CD8-positive, alpha-beta T cell (primary cell): ENCODE measurements at places on chromosomes 16 and 17.

GRCh38 chr17:39916918-39917317, 1.5 kb downstream of the GSDMB start:
- no peak for DNase-seq

DNA sequence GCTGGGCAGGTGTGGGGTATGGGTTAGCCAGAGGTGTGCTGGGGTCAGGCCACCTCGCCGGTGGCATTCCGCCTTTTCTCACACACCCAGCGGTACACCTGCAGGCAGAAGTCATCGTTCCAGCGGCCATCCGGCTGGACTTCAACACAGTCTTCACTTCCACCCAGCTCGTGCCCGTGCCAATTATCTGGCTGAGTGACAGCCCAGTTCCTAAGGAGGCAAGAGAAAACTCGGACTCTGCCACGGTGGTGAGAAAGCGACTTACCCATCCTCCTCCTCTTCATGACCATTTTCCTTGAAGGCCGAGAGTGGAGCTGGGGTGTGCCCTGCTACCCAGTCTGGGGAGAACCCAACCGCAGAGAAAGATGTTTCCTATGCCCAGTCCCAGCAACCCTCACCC, 13.1 kb downstream of the ASGR2 start:
- DNase-seq = no peak

GRCh38 chr16:11236461-11237254, 19.3 kb downstream of the SOCS1 start:
- DNase-seq = no peak

DNA sequence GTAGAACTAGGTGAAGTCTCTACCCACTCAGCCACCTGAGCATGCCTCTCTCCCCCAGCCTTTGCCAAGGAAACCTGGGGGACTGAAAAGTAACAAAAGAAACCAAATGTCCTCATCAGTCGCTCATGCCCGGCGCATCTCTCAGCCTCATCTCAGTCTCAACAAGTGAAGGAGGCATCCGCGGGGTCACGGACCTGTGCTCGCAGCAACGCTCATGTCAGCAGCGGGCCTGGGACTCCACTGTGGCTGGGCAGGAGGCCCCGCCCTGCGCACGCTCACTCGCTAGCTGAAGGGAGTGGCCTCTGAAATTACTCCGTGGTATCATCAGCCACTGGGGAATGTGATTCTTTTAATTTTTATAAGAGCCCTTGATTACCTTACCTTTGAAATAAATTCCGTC, 31.3 kb downstream of the MAP1LC3B start:
- DNase-seq = no peak

GRCh38 chr16:4766875-4767628, at the start of gene ZNF500:
TSS of gene ZNF500 (minus strand) at chr16:4767162. CDS start at chr16:4765978, 1,184 bp downstream.
- peak; percentile 95 for DNase-seq

GRCh38 chr16:79276501-79276900, 324.0 kb downstream of the MAF start:
- DNase-seq = no peak

- no peak for DNase-seq
These were observed 114.8 kb downstream of the GRIN2A start for GRCh38 chr16:10067406-10067805.

GRCh38 chr17:68591583-68591982, 9.6 kb downstream of the FAM20A start:
- DNase-seq = no peak

- no peak for DNase-seq
These were observed 142.6 kb upstream of the CPHXL start for GRCh38 chr16:75868636-75869632.

- DNase-seq = no peak
These were observed 715.0 kb upstream of the CDH8 start for GRCh38 chr16:62751218-62751617.

GRCh38 chr16:73163238-73163815, 115.4 kb upstream of the ZFHX3 start:
- DNase-seq = no peak

DNA sequence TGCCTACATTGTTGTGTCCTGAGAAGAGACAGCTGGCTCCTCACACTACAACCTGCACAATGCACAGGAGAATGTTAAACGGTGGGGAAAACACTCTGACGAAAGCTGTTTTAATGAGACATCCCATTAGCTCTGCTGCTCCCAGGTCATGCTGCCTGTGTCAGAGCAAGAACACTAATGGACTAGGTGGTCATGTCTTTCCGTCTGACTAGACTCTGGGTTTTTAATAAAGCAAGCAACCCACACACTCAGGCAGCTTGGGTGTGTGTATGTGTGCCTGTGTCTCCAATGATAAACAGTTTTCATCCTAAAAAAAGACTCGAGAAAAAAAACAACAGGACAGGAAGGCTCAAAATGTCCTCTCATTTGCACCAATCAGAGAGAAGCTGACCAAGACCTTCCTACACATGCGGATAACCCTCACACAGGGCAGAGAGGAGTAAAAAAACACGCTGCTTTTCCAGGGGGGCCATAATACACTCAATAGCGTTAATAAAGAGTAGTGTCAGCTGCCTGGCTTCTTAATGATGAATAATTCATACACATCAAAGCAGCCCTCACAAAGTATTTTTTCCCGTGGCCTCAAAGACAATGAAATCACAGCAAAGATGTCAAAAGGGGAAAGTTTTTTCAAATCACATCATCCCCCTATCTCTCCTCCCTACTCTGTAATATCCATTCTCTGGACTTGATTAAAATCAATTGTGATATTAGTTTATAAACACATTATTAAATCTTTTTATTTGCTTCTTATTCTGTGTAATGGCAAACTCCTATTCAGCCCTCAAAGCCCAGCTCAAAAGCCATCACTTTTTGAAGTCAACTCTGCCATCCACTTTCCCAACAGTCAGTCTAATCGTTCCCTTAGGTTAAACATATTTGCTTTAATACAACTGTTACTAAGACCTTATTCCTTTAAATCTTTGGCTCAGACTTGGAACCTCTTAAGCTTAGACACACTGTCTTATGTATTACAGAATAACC, 244.2 kb upstream of the CDH11 start:
- no peak for DNase-seq

GRCh38 chr17:44887971-44888954, 11.0 kb downstream of the EFTUD2 start:
- DNase-seq = no peak

GRCh38 chr16:85330006-85330693, 217.9 kb upstream of the CIBAR2 start:
- no peak for DNase-seq

GRCh38 chr16:5315914-5316313, 218.3 kb upstream of the EEF2KMT start:
- no peak for DNase-seq

DNA sequence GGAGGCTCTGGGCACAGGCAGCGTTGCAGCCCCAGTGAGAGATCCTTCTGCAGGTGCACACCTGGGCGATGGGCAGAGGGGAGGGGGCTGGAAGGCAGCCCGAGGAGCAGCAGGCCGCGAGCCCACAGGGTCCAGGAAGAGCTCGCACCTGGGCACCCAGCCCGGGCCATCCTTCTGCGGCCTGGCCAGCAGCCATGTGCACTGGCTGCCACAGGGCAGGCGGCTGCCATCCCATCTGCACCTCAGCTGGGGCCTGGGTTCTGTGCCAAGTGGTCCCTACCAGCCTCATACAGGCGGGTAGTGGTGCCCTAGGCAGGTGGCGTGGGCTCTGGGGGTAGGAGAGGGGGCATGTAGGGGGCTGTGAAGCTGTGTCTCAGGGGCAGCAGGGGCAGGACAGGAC, 197.2 kb downstream of the RBFOX3 start:
- DNase-seq = no peak

- DNase-seq = peak; percentile 78
These were observed 604 bp downstream of the PRR14 start for GRCh38 chr16:30651124-30652004.

- no peak for DNase-seq
These were observed 16.6 kb downstream of the NAA60 start for GRCh38 chr16:3460121-3460520.

DNA sequence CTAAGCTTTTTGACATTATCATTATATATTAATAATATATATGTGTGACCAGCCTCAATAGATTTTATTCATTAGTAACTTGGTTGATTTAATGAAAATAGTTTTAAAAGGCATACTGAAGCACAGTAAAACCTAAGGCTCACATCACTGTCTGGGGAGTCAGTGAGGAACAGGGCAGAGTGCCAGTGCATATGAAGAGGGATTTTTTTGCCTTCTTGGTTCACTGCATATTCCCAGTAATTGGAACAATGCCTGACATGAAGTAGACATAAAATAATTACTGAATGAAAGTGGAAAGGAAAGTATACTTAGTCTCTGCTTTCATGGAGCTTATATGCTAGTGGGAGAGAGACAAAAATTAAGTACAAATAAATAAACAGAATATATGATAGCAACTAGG, 81.1 kb downstream of the FTO start:
- DNase-seq = no peak

DNA sequence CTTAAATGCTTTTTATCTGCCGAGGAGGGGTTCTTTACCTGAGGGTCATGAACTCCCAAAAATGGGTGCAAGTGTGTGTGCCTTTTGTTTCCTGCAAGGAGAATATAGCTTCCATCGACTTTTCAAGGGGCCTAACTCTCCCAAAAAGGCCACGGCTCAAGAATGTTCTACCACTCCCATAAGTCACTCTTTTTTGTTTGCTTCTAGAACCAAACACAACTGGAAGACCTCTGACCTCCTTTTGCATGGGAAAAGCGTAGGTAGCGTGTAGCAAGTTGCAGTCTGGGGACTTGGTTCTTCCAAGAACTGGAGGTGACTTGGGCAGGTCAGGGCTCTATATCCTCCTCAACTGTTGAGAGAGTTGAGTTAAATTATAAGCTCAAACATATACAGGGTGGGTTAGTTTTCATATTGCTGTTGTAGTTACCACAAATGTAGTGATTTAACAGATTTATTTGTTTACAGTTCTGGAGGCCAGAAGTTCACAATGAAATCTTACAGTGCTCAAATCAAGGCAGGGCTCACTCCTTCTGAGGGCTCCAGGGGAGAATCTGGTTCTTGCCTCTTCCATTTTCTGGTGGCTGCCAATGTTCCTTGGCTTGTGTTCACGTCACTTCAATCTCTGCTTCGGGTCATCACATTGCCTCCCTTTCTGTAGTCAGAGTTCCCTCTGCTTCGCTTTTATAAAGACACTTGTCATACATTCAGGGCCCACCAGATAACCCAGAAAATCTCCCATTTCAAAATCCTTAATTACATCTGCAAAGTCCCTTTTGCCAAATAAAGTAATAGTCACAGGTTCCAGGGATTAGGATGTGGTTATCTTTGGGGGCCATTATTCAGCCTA, 1.4 kb downstream of the TMEM97 start:
- no peak for DNase-seq

GRCh38 chr17:76437467-76438402, 15.2 kb downstream of the UBE2O start:
- DNase-seq = no peak

DNA sequence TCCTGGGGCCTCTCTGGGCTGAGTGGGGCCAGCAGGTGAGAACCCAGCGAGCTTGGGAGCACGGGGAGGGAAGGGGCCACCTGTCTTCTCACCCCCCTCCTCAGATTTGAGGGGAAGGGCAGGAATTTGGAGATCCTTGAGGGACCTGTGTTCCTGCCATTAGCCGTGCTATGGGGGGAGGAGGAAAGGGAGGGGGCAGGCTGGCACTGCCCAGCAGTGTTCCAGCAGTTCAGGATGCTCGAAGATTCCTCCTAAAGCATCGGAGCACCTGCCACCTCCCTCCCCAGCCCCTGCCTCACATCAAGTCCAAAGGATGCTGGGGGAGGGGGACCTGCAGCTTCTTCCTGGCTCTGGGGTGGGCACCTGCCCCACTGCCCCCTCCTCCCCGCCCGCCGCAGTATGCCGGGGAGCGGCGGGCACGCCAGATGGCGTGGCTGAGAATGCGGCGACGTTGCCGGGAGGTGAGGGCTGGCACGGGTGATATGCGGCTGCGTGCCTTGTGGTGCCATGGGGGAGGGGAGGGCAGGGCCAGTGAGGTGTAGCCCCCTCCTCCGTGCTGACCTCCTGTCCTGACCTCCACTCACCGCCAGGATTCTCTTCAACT, 4.7 kb upstream of the NEUROD2 start:
- peak; percentile 20 for DNase-seq

- peak; percentile 73 for DNase-seq
These were observed 3.7 kb downstream of the ADAD2 start for GRCh38 chr16:84194470-84195200.

- no peak for DNase-seq
These were observed 96.9 kb upstream of the CREBBP start for GRCh38 chr16:3977376-3977775.

GRCh38 chr16:81816793-81817210, 37.7 kb downstream of the PLCG2 start:
- DNase-seq = no peak

GRCh38 chr16:73011926-73012325, 36.0 kb downstream of the ZFHX3 start:
- no peak for DNase-seq

DNA sequence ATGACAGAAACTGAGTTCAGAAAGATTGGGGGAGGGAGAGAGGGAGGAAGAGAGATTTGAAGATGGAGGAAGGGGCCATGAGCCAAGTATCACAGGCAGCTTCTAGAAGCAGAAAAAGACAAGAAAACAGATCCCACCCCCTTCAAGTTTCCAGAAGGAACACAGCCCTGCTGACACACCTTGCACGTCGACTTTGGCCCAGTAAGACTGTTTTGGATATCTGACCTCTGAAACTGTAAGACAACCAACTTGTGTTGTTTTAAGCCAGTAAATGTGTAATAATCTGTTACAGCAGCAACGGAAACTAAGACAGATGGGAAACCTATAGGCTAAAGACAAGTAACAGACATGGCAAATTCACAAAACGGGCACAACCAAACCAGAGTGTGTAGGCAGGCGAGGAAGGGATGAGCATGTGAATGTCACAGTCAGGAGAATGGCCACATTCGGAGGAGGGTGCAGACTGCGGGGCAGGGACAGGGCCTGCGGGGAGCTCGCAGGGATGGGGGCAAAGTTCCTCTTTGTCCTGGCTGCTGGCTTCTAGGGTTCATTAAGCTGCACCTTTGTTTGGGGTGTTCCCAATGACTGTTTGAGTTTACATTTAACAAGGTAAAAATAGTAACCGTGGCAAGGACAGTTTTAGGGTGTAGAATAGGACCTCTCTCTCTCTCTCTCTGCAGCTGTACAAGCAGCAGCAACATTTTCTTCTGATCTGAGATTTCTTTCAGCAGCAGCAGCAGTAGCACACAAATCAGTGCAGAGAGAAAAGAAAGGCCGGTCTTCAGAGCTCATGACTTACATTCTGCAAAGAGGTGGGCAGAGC, 18.3 kb upstream of the ATP2C2 start:
- no peak for DNase-seq

- no peak for DNase-seq
These were observed 27.6 kb downstream of the MAP3K3 start for GRCh38 chr17:63649813-63650212.
